ENCODE measurements at places on chromosomes 12 and 14.

GRCh38 chr12:120922279-120922678 lies 18.1 kb upstream of the SPPL3 start:
- no peak for DNase-seq

DNA sequence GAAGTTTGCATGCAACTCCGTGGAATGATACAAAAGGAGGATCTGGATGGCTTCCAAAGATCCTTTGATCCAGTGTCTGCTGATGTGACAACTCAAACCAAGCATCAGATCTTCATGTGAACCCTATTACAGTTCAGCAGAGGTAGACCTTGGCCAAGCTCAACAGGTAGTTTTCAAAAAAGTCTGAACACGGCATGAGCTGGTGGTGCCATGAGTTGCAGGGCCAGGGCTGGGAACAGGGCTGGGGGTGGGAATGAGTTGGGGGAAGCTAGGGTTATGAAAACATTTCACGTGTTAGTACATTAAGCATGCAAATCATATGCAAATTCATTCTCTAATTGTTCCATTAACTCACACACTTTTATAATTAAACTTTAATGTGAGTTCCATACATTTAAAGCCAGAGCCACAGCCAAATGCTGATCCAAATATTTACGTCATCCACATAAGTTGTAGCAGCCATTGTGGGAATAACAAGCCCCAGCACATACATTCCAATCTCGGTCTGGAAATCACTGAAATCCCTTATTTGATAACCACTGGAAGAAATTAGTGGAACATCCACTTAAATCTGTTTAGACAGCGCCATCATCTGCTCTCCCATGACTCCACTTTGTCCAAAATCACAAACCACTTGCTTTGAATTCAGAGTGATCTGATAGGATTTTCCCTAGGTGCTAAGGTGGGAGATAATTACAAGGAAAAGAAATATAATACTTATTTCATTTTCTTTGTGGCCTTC lies 158.5 kb downstream of the APAF1 start:
- DNase-seq = no peak

DNA sequence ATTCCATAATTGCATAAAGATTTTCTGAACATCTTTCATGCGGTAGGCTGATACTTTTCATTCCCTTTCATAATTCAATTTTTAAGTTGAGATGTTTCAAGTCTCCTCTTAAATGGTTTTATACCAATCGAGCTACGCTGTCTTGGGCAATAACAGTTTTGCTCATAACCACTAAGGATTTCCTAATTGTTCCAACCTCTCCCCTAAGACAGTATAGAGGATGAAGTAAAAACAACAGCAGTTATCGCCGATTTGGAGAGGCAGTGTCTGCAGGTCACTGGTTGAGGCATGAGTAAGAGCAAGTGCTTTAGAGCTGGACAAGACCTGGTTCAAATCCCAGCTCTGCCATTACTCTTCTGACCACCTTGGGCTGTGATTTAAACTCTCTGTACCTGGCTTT lies 6.9 kb upstream of the MED13L start:
- no peak for DNase-seq

GRCh38 chr12:132522592-132523380 lies 32.8 kb downstream of the FBRSL1 start:
- no peak for DNase-seq

GRCh38 chr12:34402899-34403705 lies 380.8 kb downstream of the ALG10 start:
- DNase-seq = no peak

All from activated CD8-positive, alpha-beta memory T cell treated with anti-CD3 and anti-CD28 coated beads for 1 hour (primary cell).